ENCODE measurements at places on chromosomes 1 and 21.
A peak's percentile ranks its signal among the peaks of the same experiment; 100 is the strongest.

- no peak for DNase-seq
Observed at GRCh38 chr1:5488448-5488847, 503.8 kb downstream of the NPHP4 start.

- no peak for DNase-seq
Observed at GRCh38 chr1:167766538-167766937, 44.8 kb downstream of the MPZL1 start.

GRCh38 chr1:72649991-72650390, 367.7 kb upstream of the NEGR1 start:
- DNase-seq = peak; percentile 54

DNA sequence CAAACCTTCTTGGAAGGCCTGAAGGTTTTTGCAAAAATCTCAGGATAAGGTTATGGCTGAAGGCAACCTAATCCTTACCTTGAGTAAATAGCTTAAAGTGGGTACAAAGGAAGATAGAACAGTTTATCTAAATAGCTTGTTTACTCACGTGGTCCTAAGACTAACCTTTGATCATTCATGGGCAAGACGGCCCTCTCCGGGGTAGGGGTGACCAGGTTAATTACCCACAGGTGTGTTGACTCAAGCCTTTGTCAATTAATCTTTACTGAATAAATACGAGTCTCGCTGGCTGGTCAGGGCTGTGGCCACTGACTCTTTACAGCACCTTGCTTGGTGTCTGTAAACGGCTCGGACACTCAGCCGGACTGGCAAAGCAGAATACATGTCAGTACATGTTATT, 10.8 kb downstream of the AADACL4 start:
- no peak for DNase-seq

DNA sequence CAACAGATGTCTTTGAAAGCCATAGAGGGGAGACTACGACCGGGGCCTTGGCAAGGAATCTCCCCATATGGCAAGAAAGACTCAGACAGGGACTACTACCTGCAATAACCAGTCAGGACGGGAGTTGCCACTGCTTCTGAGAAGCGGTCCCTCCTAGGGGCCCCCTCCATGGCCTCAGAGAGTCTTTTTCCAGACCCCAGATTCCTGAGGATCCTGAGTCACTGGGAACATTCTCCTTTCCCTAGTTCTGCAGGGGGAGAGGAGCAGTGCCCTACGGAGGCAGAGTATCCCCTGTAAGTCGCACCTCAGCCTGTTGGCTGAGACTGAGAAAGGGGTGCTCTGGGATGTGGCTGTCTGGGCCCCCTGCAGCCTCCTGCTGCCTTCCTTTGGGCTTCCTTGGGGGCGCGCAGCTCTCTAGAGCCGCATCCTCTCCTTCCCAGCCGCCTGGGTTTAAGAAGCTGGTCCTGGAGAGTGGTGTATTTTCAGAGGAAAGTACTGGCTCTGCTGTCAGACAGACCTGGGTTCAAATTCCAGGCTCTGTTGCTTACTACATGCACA, 7.8 kb downstream of the GLIS1 start:
- DNase-seq = no peak

DNA sequence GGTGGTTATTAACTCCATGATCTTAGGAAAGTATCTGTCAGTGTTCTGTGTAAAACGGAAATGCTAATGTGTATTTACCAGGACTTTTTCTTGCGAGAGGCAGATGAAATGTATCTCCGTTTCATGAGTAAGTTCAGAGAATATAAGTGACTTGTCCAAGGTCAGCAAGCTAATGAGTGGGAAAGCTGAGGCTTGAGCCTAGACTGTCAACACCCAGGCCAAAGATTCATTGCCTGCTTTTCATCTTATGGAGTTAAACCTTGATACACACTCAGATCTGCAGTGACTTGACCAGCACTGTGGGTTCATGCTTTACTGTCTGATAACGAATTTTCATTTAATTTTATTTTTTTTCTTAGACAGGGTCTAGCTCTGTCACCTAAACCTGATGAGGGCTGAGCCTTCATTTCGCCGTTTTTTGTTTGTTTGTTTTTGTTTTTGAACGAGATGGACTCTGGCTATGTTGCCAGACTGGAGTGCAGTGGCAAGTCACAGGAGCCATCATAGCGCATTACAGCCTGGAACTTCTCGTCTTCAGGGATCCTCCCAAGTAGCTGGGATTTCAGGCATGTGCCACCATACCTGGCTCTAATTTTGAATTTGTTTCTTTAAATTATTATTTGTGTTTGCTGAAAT, 918 bp upstream of the JTB start:
- no peak for DNase-seq

GRCh38 chr1:203627851-203628200, 1.2 kb downstream of the ATP2B4 start:
- DNase-seq = no peak

- DNase-seq = no peak
Observed at GRCh38 chr1:32998997-32999396, 34.4 kb upstream of the RNF19B start.

DNA sequence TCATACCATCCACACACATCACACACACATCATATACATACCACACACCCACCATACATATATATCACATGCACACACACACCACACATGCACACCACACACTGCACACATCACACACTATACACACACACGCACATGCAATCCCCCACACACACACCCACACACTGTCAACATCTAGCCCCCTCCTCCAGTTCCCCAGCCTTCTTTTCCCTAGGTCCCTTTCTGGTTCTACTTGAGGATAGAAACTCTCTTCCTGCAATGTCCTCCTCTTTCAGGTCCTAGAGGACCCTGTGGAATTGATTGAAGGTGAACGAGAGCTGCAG, 4.3 kb downstream of the CASQ1 start:
- DNase-seq = no peak

DNA sequence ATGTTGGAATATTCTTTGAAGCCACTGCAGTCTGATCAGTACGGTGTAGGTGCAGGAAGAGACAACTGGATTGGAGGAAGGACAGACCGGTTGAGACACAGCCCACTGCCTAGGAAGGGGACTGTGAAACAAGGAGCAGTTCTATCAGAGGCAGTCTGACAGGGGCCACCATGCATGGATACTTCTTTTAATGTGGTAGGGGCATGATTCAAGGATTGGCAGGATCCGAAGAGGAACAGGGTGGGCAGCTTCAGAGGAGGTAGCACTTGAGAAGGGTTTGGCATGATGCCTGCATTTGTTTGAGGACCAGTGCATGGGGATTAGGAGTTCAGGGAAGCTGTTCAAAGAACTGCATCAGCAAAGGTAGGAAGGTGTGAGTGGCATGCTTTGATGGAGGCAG, 167.9 kb downstream of the DYRK1A start:
- no peak for DNase-seq

- DNase-seq = no peak
Observed at GRCh38 chr1:157838966-157839365, 2.6 kb downstream of the CD5L start.

DNA sequence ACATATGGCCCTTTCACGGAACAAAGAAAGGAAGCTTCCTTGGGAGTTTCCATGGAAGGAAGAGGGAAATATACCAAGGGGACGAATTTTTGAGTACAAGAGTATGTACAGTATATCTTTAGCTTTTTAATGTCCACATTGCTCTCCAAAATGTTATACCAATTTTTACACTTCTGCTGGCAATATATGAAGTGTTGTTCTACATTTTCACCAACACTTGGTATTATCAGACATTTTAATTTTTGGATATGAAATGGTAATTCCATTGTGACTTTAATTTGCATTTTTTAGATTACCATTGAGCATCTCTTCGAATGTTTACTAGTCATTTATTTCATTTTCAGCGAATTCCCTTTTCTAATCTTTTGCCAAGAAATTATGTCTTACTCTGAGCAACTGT, 5.5 kb upstream of the VPS45 start:
- no peak for DNase-seq

GRCh38 chr1:148363439-148363810, 119.7 kb downstream of the PPIAL4G start:
- DNase-seq = no peak

- no peak for DNase-seq
Observed at GRCh38 chr1:212652609-212653008, 44.0 kb downstream of the ATF3 start.

DNA sequence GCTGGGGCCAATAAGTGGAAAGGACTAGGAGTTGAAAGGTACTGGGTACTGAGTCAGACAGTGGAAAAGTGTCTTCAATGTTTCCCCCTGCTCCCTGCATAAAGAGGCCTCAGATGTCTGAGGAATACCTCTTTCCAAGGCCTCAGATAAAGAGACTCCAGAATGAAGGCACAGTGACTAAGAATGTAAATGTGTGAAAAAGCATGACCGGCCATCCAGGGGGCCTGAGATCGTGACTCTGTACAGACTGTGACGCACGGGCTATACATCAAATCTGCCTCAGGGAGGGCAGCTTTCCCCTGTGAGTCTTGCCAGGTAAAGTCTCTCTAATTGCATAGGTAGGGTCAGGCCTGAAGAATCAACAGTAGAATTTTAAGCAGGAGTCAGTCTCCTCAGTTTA, 1690.5 kb downstream of the KCNT2 start:
- no peak for DNase-seq

DNA sequence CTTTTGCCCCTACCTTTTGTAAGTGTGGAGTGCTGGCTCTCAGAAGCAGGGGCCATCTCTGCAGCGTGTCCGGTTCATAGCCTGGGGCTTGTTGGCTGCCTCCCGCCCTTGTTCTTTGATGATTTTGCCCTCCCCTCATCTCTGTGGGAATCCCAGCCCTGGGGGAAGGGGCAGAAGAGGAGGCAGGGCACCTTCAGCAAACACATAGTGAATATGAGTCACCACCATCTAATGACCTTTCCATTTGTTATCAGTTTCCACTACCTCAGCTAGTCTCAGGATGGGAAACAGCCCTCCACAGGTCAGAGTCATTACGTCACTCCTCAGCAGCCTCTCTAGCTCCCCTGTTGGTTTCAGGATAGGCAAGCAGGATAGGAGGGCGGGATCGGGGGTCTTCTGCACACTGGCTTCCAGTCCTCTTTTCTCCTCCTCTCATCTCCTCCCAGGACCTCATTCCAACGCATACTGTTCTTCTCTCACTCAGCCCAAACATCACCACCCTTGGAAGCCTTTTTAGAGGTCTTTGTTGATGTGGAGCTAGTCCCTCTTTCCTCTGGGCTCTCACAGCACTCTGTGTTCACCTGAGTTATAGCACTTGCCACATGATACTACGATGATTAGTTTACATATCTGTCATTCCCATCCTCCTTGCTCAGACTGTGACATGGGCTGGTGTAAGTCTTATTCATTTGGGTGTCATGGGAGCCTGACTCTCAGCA, 15.8 kb downstream of the GADD45A start:
- no peak for DNase-seq

DNA sequence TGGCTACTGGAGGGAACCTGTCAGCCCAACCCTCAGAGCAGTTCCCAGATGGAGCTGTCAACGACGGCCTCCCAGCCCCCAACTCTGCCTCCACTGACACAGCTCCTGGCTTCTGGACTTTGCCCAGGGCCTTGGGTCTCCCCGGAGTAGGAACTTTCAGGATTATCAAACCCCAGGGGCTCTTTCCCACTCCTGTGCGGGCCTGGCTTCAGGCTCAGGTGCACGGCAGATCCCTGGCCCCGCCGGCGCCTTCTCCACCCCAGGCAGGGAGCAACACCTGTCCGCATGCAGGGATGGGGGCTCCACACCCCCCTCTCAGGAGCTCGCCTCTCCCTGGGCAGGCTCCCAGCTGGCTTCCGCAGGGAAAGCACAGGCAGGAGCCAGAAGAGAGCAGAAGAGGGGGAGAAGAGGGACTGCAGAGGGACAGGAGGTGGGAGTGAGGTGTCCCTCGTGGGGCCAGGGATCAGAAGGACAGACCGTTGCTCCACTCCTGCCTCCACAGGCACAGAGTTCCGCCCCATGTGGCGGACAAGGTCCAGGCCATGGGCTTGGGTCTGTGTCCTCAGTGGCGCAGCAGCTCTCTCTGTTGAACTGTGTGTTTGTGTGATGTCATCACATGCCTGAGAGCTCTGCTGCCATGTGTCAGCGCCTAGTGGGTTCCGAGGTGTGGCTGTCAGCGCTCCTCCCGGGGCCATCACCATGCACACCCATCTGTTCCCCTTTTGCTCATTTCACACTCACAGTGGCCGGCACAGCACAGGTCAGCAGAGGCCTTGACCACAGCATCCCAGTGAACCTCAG, 107.7 kb downstream of the PDE9A start:
- no peak for DNase-seq

DNA sequence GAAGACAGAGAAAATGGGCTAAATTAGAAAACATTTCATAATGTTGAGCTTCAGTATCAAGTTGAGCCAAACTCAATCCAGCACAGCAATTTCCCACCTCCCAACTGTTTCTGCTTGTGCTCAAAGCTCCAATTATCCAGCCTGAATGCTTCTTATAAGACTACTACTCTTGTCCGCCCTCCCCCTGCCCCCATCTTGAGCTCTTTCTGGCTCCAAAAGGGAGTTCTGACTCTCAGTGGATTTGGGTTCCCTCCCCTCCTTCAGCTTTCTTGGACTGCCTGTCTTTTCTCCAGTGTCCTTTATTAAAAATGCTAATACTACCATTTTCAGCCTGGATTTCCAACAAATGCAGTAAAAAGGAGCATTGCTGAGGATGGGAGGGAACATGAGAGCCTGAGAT, 174.8 kb downstream of the ASTN1 start:
- no peak for DNase-seq

DNA sequence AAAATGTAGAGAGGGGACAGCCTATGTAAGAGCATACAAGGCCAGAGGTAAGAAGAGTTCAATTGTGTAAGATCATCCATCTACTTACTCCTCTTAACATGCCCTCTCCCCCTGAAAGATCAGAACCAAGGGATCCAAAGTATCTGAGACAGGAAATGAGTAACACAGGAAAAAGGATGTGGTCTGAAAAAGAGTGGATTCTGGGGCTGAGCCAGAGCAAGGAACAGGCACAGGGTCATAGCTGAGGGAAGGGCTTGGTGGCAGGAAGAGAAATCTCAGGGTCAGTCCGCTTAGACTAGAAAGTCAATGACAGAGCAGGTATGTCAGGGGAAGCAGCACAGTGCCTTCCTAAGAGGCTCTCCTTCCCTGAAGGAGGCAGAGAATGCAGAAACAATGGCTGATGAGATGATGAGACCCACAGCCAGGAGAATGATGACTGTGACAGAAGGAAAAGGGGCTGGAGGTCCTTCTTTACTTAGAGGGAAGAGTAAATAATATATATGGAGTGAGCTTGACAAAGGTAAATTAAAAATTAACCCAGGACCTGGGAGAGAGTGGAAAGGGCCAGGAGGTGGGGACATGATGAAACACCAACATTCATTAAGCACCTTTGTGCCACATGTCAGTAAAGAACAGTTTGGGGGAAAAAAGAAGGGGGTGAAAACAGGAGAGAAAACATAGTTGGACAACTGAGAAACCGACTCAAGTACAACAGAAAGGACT, 26.2 kb upstream of the A3GALT2 start:
- DNase-seq = peak; percentile 36

DNA sequence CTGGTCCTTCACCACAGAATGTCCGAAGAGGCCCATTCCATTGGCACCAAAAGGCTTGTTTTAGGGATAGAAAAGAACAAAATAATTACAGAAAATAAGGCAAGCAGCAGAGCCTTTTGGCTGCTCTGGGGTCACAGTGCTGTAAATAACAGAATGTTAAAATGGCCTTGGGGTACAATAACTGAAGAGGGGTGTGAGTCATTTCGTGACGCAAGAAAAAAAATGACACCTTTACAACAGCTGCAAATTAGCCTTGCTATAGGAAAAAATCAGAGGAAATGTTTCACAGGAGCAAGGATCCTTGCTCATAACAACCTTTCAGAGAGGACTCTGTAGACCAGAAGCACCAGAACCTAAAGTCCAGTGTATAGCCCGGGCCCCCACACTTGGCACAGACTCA, 483.4 kb downstream of the OMA1 start:
- no peak for DNase-seq
